ENCODE measurements at places on chromosomes 6 and 20. TPM values are rescaled to one million over a fixed set of nuclear protein-coding genes. Genes with fewer than 3 reads are reported as not detected.

Gene CST9
- total RNA-seq, result not detected

Gene TREML2
- total RNA-seq, result not detected

Gene RIMS4
- 0.64 TPM for total RNA-seq

DNA sequence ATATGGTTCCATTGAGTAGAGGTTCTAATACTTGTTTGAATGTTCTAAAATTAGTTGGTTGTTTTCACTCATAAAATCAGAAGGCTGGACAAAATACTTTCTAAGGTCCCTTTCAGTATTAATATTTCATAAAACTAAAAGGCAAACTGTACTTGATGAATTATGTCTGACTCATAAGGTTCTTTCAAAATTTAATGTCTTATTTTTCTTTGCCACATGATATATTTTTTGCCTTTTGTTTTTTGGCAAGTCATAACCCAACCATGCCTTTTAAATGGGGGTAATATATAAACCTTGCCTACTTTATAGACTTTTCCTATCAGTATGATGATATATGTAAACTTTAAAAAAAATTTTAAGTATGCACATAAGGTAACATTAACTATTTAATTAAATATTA lies 244.7 kb downstream of the PTPRK start:
- no peaks in the 10 kb centered on the region for H3K27me3 ChIP-seq
- H3K36me3 ChIP-seq, result no peaks in the 10 kb centered on the region
- no peak overlapping the region for H3K4me3 ChIP-seq
- no peaks in the 10 kb centered on the region for H3K4me1 ChIP-seq
- DNase-seq, result no peak

DNA sequence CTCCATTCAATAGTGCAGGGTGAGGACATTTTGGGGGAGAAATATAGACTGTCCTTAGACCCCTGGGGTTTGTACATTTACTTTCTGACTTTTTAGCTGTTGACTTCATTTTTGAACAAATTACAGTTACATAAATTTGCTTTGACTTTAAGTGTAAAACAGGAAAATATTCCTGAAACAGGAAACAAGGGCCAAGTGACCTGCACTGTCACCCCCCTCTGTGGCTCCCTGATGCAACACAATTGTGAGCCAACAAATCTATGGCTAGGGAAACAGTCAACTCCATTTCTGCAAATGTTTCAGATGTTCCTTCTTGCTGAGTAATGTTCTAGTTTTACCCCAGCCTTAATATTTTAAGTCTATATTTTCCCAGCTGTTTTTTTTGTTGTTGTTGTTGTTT lies 39.8 kb downstream of the HLA-A start:
- H3K4me1 ChIP-seq, result no peaks in the 10 kb centered on the region
- H3K4me3 ChIP-seq, result no peak overlapping the region
- H3K27ac ChIP-seq, result no peak overlapping the region
- no peaks in the 10 kb centered on the region for H3K27me3 ChIP-seq
- DNase-seq, result no peak

DNA sequence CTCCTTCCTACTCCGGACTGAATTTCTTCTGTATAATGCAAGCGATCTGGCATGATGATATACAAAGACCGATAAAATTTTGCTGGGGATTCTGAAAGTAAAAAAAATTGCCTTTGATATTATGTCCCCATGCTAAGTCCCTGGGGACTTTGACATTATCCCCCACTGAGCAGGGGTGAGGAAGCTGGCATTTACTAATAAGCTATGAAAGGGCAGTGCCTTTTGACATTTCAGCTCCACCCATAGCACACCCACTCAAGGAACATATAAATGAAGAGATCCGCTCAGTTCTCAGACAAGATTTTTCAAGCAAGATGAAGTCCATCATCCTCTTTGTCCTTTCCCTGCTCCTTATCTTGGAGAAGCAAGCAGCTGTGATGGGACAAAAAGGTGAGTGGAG lies at the start of gene SEMG2:
TSS of gene SEMG2 (plus strand) at position 298 of the 400 bp plus-strand sequence. CDS start at position 315, 17 bp downstream.
- no peak for DNase-seq
- no peak within 1 kb of the TSS for H3K27ac ChIP-seq
- no peak within 1 kb of the TSS for H3K4me3 ChIP-seq
- no peaks in the 10 kb centered on the region for H3K36me3 ChIP-seq

DNA sequence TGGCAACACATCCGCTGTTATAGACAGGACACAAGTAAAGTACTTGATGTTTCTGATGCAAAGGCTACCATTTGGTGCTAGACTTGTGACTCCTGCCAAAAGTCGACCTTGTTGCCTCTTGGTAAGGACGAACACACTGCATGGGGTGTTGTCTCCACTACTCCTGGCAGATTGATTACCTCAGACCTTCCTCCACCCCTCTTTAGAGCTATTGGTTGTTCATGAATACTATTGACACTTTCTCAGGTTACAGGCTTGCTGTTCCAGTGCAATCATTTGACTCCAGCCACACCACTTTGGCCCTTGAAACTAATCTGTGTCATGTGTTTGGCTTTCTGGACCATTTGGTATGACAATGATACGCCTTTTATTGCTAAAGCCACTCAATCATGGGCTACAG lies 62.3 kb downstream of the TRMT11 start:
- no peak for DNase-seq
- H3K27me3 ChIP-seq, result no peaks in the 10 kb centered on the region
- no peak overlapping the region for H3K27ac ChIP-seq
- H3K36me3 ChIP-seq, result no peaks in the 10 kb centered on the region

GRCh38 chr20:2264118-2264517 lies 31.7 kb upstream of the TGM3 start:
- no peak overlapping the region for H3K4me3 ChIP-seq
- H3K27me3 ChIP-seq, result no peaks in the 10 kb centered on the region
- no peak overlapping the region for H3K27ac ChIP-seq
- no peaks in the 10 kb centered on the region for H3K4me1 ChIP-seq
- no peak for DNase-seq
